ENCODE measurements at places on chromosomes 1 and 21.

GRCh38 chr1:212467843-212468482, 35.2 kb downstream of the NENF start:
- DNase-seq, result peak; percentile 30

DNA sequence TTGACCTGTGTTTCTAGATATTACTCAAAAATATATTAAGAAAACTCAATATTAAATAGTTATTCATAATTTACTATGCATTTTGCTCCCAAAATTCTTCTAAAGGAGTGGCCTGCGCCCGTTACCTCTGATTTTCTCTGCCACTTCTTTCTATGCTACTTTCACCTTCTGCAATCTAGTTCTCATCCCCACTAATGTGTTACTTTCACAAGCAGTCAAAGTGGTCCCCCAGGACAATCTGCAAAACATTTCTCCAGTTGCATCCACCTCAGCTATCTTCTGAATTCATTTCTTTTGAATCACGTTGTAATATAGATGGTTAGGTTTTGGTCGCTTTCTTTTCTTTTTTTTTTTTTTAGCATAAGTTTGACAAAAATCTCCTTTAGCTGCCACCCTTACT, 13.4 kb downstream of the INSL5 start:
- no peak for DNase-seq

- no peak for DNase-seq
These were observed 56.8 kb downstream of the NFIA start for GRCh38 chr1:61138921-61139774.

- DNase-seq, result no peak
These were observed 29.0 kb downstream of the PTAFR start for GRCh38 chr1:28147264-28148094.

GRCh38 chr1:181813266-181813665, 248.2 kb downstream of the ZNF648 start:
- DNase-seq, result no peak

- no peak for DNase-seq
These were observed 18.9 kb downstream of the SHISAL2A start for GRCh38 chr1:52651904-52652303.

- DNase-seq, result no peak
These were observed 365.6 kb downstream of the RPS6KC1 start for GRCh38 chr1:213416461-213417224.

GRCh38 chr1:161399257-161399998, 31.8 kb upstream of the CFAP126 start:
- DNase-seq, result peak; percentile 80

DNA sequence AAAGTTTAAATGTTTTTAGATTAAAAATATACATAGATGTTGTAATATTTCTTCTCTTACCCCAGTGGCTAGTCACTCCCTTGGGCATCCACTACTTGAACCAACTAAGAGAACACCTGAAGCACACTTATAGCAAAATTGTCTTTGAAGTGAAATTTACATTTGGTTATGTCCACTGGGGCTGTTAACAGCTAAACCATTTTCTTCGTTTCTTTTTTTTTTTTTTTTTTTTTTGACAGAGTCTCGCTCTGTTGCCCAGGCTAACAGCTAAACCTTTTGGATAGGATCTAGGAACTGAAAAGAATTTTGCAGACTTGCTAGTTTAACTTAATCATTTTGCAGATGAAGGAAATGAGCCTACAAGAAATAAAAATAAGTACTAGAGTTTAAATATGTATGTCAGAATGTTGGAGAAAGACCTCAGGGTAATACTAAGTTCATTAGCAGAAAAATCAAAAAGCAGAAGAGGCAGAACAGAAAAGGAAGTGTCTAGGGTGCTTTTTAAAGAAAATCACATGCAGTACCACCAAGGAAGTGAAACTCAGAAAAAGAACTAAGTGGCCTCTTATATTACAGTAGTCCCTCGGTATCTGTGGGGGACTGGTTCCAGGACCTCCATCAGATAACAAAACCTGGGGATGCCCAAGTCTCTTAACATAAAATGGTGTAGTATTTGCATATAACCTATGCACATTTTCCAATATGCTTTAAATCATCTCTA, 11.8 kb downstream of the DRAM2 start:
- peak; percentile 19 for DNase-seq

DNA sequence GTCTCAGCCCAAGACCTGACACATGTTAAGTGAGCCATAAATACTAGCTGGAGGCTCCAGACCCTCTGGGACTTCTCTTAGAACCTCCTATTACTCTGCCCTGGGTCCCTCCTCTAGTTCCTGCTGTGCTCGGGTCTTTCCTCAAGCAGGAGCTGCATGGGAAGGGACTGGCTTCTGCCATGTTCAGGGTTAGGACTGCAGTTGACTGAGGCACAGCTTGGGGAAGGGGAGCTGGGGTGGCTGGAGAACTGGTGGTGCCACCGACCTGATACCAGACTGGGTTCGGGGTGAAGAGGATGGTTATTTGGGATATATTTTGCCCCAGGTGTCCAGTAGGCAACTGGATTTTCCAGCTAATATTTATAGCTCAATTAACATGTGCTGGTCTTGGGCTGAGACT, 15.7 kb downstream of the HYI start:
- DNase-seq, result no peak

DNA sequence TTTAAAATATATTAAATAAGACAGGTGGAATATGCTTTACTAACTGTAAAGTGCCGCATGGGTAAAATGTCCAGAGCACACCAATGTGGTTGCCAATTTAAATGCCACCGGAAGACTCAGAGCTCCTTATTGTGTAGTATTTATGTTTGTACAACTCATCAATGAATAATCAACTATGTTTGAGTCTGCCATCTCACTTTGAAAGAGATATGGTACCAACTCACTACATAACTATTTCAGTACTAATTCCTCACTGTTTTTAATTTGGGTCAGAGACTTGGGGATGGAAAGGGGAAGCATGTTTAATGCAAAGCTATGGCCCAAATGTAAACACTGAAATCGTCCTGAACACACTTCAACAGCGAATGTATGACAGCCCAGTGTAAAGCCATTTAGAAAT, 144.8 kb downstream of the NR5A2 start:
- no peak for DNase-seq

GRCh38 chr1:15436881-15437442, 1.3 kb upstream of the CTRC start:
- DNase-seq, result no peak

- DNase-seq, result no peak
These were observed 57.2 kb downstream of the EPHB2 start for GRCh38 chr1:22767852-22768251.

DNA sequence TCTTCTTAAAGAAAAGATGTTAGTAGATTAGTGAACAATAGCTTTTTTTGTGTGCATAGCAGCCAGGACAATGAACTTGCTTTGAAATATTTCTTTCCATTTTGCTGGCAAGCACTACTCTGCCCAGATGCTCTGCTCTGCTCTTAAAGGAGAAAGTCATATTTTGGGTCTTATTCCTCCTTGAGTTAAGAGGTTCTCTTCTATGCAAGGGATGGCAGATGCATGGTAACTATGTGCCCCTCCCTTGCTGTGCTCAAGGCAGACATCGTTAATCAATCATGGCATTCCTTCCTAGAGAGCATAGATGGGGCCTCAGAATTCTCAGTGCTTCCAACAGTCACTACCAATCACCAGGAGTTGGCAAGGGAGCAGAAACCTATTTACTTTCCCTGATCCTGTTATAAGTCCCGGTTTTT, 27.6 kb downstream of the NIPAL3 start:
- peak; percentile 51 for DNase-seq

DNA sequence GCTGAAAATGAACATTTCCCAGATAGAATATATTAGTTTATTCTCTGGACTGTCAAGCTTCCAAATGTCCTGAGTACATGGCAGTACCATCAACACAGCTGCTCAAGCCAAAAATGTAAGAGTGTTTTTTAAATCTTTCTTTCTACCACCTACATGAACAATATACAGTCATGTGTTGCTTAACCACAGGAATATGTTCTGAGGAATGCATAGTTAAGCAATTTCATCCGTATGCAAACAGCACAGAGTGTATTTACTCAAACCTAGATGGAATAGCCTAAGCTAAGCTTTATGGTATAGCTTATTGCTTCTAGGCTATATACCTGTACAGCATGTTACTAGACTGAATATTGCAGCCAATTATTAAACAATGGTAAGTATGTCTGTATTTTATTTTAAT, 561.9 kb upstream of the ADGRL4 start:
- DNase-seq, result no peak

- no peak for DNase-seq
These were observed 96.6 kb downstream of the RAVER2 start for GRCh38 chr1:64841330-64842065.

GRCh38 chr1:71193153-71193552, 112.3 kb upstream of the ZRANB2 start:
- DNase-seq, result no peak

- DNase-seq, result no peak
These were observed 16.7 kb downstream of the HMGN1 start for GRCh38 chr21:39332175-39332574.

DNA sequence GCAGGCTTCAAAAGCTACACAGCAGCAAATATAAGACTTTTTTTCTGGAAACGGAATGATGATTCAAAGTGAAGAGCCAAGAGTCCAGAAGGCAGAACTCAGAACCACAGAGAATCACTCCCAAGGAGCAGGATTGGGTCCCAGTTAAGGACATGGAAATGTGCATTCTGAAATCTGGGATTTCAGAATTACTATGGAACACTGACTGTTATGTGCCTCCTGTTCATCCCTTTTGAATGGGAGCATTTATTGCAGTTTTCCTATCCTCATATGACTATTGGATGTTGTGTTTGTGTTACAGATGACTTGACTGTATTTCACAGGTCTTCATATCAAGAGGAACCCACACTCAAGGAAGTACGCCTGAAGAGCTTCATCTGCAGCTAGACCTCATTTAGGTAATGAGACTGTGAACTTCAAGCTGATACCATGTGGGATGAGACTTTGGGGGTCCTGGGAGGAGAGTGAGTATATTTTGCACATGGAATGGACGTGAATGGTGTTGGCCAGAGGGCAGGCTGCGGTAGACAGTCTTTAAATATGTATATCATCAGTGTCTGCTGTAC, 17.1 kb upstream of the CAP1 start:
- no peak for DNase-seq

DNA sequence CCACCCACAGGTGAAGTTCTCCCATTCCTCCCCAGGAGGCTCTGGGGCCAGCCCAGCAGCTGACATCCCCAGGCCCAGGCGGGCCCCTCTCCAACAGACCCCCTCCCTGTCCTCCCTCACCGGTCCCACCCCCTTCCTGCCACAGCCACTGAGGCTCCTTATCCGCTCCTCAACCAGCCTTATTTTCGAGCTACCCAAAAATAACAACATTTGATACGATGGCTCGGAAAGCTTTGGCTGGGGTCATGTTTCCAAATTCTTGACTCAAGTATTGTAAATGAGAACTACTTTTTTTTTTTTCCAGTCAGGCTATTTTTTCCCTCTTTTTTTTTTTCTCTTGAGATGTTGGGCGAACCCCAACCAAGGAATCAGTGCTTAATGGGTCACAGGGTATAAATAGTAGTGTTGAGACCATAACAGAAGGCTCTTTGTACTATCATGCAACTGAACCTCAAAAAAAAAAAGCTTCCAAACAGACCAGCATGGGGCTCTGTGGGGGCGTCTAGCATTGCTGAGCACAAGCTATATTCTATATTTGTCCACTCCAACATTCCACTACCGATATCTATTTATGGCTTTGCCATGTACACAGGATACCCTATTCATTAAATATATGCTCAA, 27.2 kb downstream of the IRF2BP2 start:
- DNase-seq, result no peak

DNA sequence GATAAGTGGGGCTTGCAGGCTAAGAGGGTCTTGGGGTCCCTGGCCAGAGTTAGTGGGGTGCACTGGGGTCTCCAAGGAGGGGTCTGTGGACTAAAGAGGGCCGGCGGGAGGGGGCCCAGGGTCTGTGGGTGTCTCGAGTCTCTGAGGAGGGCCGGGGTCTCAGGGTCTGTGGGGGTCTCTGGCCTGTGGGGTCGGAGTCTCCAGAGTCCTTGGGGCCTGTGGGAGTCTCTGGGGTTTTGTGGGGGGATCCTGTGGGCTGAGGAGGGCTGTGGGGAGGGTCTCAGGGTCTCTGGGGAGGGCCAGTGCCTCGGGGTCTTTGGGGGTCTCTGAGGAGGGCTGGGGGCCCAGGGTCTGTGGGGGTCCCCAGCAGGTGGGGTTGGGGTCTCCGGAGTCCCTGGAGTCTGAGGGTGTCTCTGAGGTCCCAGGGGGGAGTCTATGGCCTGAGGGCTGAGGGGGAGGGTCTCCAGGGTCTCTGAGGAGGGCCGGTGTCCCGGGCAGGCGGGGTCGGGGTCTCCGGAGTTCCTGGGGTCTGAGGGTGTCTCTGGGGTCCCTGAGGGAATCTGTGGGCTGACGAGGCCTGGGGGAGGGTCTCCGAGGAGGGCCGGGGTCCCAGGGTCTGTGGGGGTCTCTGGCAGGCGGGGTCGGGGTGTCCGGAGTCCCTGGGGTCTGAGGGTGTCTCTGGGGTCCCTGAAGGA, 628 bp upstream of the PLEKHM2 start:
- DNase-seq, result no peak

DNA sequence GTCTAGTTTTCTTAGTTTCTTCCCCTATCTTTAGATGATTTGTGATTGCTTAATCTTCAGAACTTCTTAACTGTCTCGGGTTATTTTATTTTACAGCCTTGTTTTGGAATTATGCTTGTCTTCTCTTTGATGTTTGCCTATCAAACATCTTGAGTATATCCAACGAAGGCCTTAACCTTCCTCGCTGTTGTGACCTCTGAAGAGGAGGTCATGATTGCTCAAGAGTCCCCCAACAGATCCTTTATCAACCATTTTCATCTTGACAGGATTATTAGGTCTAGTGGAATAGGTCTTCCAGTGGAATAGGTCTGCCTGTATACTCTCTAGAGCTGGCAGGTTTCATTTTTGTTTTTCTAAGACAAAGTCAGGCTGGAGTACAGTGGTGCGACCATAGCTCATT, 45.7 kb downstream of the UBE4B start:
- no peak for DNase-seq

GRCh38 chr1:47991187-47991586, 6.0 kb downstream of the TRABD2B start:
- DNase-seq, result no peak

DNA sequence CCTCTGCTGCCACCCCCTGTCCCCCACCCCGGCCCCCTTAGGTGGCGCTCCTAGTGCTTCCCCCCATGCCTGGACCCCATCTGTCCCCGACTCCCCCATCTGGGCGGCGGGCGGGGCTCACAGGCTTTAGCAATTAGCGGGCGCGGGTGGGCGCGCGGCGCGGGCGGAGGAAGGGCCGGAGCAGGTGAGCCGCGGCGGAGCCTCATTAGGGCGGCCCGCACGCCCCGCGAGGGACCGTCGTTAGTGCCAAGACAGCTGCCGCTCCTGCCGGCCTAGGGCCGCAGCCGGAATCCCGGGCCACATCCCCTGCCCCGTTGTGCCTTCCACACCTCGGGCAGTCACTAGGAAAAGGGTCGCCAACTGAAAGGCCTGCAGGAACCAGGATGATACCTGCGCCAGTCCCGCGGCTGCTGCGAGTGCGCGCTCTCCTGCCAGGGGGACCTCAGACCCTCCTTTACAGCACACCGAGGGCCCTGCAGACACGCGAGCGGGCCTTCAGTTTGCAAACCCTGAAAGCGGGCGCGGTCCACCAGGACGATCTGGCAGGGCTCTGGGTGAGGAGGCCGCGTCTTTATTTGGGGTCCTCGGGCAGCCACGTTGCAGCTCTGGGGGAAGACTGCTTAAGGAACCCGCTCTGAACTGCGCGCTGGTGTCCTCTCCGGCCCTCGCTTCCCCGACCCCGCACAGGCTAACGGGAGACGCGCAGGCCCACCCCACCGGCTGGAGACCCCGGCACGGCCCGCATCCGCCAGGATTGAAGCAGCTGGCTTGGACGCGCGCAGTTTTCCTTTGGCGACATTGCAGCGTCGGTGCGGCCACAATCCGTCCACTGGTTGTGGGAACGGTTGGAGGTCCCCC, 7.6 kb downstream of the OLIG2 start:
- DNase-seq, result no peak

GRCh38 chr1:213110349-213111300, 59.6 kb downstream of the RPS6KC1 start:
- DNase-seq, result no peak
